ENCODE measurements at places on chromosomes 11 and 22.

- DNase-seq, result no peak
Measured at GRCh38 chr11:80371931-80372330, 931.1 kb upstream of the TENM4 start.

DNA sequence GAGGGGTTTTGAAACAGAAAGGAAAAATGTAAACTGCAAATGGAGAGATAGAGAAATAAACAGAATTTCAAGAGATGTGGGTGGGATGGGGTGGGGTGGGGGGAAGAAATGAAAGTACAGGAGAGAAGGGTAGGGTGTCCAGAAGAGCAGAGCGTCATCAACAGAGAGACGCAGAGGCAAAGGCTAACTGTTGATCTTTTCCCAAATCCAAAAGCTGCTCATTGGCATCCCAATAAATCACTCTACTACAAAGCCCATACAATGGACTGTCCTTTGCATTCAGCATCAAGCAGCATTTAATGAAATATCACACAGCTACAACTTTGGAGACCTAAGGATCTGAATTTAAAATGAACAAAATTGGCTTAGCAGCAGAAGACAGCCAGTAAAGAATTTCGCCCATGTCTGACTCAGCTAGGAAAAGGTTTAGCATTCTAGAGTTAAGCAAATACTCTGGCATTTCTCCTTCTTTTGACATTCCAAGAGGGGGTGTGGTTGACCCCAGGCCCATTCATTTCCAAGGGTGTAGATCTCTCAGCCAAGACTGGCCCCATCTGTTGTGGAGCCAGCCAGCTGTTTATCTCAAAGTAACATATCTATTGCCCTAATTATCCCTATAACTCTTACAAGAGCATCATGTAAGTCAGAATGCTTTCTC lies 1.5 kb downstream of the RAB30 start:
- DNase-seq, result no peak

DNA sequence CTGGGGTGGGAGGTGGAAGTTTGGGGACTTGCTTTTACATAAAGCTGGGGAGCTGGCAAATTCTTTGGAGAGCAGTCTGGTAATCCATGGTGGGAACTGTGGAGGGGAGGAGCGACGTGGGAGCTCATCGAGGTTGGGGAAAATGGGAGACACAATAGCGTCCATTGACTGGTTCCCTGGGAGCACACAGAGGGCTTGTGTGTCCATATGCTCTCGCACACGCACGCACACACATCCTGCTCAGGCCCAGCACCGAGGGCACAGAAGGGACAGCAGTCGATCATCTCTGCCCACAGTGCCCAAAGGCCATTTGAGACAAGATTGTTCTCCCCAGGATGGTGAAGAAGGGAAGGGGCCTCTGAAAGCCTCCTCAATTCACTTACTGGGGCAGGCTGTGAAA lies 53.7 kb downstream of the FBXO7 start:
- no peak for DNase-seq

GRCh38 chr11:130804306-130805076 lies 111.8 kb downstream of the SNX19 start:
- DNase-seq, result no peak

- no peak for DNase-seq
Measured at GRCh38 chr22:28333088-28333487, 346.6 kb downstream of the TTC28 start.

DNA sequence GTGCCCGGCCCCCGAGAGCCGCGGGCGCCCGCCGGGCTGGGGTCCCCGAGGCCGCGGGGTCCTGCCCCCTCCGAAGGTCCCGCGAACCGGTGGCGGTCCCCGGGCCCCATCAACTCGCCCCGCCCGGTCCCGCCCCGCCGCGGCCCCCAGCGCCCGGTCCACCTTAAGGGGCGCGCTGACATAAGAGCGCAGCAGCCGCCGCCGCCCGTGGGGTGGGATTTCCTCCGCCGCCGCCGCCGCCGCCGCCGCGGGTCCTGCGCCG lies at the start of gene ZDHHC8:
ZDHHC8 (plus strand) TSS at position 208 of the 262 bp plus-strand sequence. CDS start 144 bp downstream, outside the sequence.
- DNase-seq, result peak; percentile 70

DNA sequence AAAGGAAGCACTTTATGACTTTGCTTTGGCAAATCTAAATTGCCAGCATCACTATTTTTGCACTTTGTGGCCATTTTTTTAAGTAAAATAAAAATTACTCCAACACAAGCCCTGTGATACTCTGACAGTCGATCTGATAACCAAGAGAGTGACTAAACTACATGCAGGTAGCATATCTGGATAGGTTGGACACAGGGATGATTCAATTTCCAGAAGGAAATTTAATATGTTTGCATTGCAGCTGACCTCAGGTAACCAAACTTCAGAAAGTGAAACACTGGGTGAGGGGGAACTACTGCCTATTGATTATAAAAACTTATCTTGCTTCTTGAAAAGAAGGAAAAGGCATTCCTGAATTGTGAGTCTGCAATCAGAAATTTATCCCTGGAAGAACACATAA lies 13.9 kb downstream of the OR5B3 start:
- DNase-seq, result no peak

DNA sequence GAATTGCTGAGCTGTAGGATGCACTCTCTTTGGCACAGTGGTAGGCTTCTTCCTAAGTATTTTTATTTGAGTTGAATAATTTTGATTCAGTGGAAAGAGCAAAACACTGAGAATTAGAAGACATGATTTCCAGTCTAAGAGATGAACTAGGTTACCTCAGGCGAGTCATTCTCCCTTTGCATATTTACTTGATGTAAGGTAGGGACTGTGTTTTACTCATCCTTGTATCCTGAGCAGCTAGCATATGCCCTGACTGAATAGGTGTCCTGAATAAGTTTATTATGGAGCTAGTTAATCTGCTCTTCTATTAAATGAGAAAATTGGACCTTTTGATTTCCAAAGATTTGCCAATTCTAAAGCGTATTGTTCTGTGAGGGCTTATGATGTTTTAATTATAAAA lies 50.7 kb downstream of the STIM1 start:
- DNase-seq, result no peak
